Gastroesophageal sphincter (tissue), 4 donors: ENCODE measurements at places on chromosomes 1 and 21.

DNA sequence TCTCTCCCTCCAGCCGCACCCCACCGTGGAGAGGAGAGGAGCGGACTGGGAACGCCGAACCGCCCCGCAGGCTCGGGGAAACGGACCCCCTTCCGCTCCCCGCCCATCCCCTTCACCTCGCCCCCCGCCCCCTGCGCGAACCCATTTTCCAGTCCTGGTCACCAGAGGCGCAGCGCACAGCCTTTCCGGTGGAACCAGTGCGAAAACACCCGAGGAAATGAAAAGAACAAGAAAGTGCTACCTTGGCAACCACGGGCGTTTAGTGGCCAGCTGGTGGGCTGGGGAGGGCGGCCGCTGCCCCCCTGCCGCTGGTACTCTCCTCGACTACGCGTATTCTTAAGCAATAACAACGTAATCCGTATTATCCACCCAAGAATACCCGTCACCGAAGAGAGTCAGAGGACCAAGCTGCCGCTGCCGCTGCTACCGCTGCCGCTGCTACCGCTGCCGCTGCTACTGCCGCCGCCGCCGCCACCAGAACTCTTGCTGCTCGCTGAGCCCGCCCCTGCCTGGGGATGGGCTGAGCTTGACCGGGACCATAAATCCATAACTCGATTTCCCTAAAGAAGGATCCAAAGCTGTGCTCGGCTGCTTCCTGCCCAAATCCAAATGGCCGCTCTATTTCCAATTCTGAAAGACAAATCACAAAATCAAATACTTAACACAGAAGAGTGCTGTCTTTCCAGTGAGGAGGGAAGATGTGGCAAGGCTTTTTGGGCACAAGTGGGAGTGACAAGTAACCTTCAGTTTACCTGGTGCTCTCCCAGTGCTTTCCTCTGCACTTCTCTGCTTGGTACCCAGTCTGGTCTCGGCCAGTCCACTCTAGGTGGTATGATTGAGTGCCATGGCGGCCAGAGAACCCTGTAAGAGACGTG lies 125.2 kb upstream of the DPYD start:
- ATAC-seq: no peak

DNA sequence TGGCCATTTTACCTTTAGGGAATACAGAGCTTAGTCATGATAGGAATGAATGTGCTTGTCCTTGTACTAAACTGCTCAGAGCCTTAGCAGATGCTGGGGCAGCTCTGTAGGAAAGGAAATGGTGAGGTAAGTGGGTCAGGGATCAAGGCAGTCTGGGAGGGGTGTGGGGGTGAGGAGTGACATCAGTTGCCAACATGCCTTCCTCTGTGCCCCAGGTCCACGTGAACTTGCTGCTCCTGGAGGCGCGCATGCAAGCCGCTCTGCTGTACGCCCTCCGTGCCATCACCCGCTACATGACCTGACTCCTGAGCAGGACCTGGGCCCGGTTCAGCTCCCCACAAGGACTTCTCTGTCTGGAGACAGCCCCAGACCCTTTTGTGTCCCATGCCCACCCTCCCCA lies 21.2 kb downstream of the SESN2 start:
- ATAC-seq: peak; percentile 37

GRCh38 chr1:233037843-233038242 lies 87.4 kb downstream of the NTPCR start:
- ATAC-seq: no peak

GRCh38 chr1:181986907-181987305 lies 74.6 kb downstream of the ZNF648 start:
- no peak for ATAC-seq

- ATAC-seq: peak; percentile 86
These were observed 40.9 kb downstream of the CLIC4 start for GRCh38 chr1:24786191-24786590.

DNA sequence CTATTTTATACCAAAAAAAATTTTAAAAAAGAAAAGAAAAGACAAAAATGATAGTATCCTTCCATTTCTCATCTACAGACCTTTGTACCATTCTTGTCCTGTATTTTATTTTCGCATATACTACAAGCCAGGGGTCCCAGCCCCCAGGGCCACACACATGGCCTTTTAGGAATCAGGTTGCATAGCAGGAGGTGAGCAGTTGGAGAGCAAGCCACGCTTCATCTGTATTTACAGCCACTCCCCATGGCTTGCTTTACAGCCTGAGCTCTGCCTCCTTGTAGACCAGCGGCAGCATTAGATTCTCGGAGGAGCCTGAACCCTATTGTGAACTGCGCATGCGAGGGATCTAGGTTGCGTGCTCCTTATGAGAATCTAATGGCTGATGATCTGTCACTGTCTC lies 39.8 kb downstream of the RASSF5 start:
- ATAC-seq: no peak

DNA sequence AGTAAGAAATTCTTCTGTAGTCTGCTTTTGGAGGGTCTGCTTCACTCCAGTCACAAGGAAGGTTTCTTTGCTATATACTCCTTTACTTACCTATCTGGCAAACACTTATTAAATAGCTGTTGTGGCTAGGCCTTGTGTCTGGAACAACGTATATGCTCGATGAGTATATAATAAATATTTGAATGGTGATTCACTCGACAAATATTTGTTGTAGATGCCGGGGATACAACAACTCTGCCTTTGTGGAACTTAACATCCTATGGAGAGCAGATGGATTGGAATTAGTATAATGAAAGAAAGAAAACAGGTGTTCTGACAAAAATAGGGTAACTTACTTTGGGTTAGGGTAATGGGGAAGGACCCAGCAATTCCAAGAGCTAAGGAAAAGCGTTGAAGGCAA lies 31.1 kb downstream of the KPNA6 start:
- no peak for ATAC-seq

- ATAC-seq: no peak
These were observed 7.2 kb downstream of the RGL1 start for GRCh38 chr1:183812128-183812527.
